ENCODE measurements at places on chromosomes 6 and 20.

GRCh38 chr6:25715794-25716193 lies 38.7 kb upstream of the SLC17A4 start:
- DNase-seq = no peak

GRCh38 chr6:92588148-92588547 lies 831.2 kb downstream of the EPHA7 start:
- DNase-seq = no peak

DNA sequence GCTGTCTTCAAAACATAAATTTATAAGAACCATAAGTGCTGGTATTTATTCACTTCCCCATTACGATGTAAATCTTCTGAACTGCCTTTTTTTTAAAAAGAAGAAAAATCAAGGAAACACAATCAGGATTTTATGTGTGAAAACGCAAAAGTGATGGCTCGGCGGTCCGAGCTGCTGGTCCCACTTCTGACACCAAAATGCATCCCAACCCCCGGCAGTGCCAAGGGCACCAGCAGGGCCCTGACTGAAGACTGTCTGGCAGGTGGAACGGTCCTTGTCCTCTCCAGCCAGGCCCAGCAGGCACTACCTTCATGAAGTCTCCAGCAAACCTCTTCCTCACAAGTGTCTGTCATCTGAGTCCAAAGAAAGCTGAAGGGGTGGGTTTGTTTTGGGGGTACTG lies 41.2 kb downstream of the TBC1D7 start:
- DNase-seq = no peak

- no peak for DNase-seq
These were observed 9.8 kb upstream of the ZFP64 start for GRCh38 chr20:52201395-52201794.

DNA sequence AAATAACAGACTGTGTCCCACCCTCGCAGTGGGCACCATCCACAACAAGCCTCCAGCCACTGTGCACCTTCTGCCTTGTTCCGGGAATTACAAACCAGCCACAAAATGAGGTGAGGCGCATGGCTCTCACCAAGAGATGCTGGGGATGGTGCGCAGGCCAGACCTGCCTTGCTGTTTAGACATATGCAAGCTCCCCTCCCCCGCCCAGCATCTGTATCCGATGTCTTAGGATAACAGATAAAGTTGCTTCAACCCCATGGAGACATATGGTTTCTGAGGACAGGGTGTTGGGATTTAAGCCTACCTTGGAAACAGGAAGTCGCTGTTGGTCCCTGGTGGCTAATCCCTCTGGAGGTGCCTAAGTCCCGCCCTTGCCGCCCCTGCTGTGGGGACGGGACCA lies 50.4 kb upstream of the MPC1 start:
- no peak for DNase-seq

DNA sequence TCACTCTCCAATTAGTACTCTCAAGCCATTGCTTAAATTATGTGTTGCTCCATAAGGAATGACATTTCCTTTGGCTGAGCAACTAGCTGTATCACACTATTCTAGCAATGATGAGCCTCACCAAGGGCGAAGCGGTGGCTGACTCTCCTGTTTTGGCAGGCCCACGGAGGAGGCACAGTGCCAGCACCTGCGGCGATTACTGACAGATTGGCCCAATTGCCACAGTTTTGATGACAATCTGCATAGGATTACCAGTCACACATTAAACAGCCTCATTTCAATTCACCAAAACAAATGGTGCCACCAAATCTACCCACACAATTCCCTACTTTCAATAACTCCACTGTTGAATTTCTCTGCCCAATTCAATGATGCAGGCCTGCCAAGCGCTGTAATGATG lies 286.9 kb downstream of the PTPRK start:
- DNase-seq = no peak

- DNase-seq = no peak
These were observed 55.3 kb downstream of the TFAP2A start for GRCh38 chr6:10359581-10359980.

GRCh38 chr6:109255946-109256640 lies 126.2 kb downstream of the CD164 start:
- no peak for DNase-seq

DNA sequence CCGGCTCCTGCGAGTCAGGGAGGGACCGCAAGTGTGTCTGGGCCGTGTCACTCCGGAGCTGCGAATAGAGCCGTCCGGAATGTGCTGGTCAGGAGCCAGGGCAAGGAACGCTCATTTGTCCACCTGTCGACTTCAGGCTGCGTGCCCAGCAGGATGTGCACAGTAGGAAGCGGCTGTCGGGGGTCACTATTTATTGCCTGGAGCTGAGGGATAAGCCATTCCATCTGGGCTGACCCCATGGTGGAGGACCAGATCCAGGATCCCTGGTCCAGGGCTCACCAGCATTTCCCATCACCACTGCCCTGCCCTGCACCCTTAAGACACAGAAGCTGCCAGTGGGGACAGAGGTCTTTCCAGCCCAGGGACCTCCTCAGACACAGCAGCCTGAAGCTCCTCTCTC lies 14.7 kb downstream of the NTSR1 start:
- DNase-seq = no peak

GRCh38 chr6:29967379-29968010 lies 25.2 kb downstream of the HLA-A start:
- DNase-seq = peak; percentile 17

- no peak for DNase-seq
These were observed 53.9 kb upstream of the SOX4 start for GRCh38 chr6:21539621-21540100.
